Right ventricle myocardium inferior (tissue), 1 donor: ENCODE measurements at places on chromosomes 2 and 18.

DNA sequence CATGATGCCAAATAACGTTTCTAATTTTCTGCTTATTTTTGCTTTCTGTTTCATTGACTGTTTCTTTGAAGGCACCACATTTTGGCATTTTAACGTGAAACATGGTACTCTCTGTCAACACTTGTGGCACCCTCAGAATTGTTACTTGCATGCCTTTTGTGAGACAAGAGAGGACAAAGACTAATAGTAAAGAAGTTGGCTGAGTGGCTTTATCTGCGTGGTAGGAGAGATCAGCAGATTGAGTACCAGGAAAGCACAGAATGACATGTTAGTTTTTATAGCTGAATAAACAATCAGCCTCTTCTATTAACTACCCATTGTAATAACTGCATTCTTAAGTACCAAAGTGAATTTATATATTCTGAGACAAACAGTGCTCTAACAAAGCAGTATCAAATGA, 8.6 kb downstream of the ZNF638 start:
- DNase-seq = no peak

GRCh38 chr18:40841063-40841462, 1114.0 kb upstream of the PIK3C3 start:
- no peak for DNase-seq

GRCh38 chr2:203346612-203347011, 18.4 kb downstream of the ABI2 start:
- DNase-seq = no peak

DNA sequence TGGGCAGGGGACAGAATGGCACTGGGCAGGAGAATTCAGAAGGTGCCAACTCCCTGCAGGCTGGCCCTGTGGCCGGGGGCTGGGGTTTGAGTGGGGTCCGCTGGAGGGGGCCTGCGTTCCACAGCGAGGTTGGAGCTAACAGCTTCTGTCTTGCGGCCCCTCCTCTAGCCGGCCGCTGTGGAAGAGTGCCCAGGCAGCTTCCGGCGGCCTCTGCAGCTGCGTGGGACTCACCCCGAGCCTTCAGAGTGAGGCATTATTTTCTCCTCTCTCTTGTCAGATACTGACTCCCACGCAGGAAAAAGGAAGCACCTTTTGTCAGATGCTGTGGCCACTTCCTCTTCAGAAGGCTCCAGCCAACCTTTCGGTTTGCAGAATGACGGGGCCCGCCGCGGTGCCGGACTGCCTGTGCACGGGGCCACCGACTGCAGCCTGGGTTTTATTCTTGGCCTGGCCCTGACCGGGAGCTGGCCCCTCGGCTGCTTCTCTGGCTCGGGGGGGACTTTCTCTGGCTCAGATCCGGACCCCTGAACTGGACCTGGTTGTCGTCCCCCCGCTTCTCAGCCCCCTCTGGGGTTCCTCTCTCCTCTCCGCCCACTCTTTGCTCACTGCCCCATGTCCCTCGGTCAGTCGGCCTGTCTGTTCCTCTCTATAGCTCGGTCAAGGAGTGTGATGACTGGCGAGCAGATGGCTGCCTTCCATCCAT, 40.1 kb downstream of the ARHGAP25 start:
- peak; percentile 93 for DNase-seq

DNA sequence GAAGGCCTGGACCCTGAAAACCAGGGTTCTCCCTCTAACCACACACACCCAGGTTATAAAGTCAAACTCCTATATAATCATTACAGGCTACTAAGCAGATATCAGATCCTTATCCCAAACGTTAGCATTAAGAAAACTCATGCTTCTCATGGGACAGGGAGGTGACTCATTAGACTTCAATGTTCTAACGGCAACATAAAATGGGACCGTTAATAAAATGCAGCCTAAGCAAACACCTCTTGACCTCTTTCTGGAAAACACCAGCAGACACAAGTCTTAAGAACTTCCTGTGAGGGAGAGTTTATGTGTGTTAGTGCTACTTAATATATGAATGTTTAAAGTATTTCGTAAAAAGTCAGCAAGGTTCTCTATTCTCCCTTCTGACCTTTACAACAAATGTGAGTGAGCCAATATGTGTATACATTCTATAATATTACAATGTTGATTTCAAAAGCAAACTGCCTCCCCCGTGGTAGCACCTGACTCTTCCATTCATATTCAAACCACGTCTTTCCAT, 31.7 kb downstream of the LPIN2 start:
- no peak for DNase-seq

DNA sequence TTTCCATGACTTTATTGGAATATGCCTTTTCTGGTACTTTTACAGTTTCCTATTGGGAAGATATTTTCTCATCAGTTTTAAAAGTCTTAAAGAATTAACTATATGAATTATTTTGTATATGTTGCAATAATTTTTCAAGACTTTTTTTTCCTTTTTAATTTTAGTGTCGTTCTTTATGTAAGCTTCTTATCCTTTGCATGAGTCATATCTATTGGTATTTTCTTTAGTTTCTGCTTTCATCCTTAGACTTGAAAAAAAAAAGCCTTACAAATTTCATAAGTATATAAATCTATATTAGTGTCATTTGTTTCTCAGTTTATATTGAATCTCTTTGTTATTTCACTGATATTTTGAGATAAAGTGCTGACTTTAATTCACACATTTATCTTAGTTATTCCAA, 94.9 kb downstream of the DSEL start:
- no peak for DNase-seq

DNA sequence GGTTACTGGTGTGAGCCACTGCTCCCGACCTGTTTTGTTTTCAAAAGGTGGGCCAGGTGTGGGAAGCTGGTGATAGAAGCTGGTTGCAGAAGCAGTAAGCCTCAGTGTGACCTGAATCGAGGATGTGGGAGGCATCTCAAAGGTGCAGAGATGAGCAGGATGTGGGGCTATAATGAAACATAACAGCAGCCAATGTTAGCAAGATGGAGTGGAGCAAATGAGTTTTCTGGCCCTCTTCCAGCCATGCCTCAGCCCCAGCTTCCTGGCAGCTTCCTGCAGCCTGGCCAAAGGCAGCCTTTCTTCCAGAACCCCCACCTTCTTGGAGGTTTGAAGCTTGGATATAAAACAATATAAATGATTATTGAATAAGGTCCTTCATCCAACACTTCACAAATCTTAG, 184.8 kb downstream of the NCK2 start:
- no peak for DNase-seq

DNA sequence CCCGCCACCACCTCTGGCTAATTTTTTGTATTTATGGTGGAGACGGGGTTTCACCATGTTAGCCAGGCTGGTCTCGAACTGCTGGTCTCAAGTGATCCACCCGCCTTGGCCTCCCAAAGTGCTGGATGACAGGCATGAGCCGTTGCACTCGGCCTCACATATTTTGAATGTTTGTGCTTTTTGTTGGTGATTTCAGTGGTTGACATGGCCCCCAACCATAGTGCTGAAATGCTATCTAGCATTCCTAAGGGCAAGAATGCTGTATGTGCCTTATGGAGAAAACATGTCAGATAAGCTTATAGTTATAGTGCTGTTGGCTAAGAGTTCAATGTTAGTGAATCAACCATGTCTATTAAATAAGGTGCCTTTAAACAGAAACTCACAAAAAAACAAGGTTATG, 8.9 kb downstream of the ZAP70 start:
- DNase-seq = no peak

GRCh38 chr18:8749492-8749891, 44.1 kb downstream of the MTCL1 start:
- DNase-seq = no peak

GRCh38 chr2:88933091-88933490, 241.6 kb downstream of the RPIA start:
- DNase-seq = no peak

GRCh38 chr18:65990944-65991708, 240.3 kb downstream of the CDH7 start:
- DNase-seq = no peak

GRCh38 chr2:181667234-181667633, 10.3 kb upstream of the CERKL start:
- no peak for DNase-seq

- DNase-seq = no peak
Observed at GRCh38 chr2:177211169-177211568, 1.4 kb upstream of the HNRNPA3 start.

GRCh38 chr2:144579556-144579955, 59.6 kb upstream of the ZEB2 start:
- DNase-seq = no peak

DNA sequence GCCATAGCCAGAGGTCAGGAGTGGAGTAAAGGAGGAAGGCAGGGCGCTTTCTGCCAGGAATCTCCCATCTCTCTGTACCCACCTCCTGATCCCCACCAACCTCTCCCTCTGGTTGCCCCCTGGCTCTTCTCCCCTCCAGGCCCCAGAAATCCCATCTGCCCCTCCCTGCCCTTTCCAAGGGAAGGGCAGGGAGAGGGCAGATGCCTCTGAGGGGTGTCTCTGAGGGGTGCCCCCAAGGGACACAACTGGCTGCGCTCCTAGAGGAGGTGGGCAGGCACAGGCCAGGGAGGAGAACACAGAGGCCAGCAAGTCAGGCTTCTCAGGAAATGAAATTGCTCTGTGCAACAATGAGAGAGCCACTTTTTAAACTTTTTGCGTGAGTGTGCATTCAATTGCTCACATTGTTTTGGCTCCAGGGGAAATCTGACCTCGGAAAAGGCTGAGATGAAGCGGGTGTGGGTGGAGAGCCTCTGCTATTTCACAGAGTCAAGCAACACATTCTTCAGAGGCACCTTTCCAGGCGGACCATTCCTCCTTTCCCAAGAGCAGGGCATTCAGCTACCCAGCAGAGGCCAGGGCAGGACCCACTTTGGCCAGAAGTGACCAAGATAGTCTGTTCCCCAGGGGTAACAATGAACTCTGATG, 125.5 kb downstream of the SMAD7 start:
- peak; percentile 60 for DNase-seq

DNA sequence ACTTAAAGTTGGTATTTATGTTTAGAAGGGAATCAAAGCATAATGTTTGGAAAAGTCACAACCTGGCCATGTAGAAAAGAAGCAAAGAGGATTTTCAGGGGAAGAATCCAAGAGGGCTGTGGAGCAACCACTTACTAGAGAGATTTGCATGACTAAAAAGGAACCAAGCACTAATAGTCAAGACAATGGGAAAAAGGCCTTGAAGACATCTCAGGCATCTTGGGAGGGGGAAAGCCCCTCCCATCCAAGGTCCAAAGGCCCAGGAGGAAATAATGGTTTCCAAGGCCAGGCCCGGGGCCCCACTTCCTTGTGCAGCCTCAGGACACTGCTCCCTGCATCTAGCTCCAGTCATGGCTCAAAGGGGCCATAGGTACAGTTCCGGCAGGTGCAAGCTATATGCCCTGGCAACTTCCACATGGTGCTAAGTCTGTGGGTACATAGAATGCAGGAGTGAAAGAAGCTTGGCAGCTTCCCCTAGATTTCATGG, 128.1 kb downstream of the EIPR1 start:
- no peak for DNase-seq

- DNase-seq = no peak
Observed at GRCh38 chr18:11066038-11066437, 83.3 kb downstream of the PIEZO2 start.

- DNase-seq = no peak
Observed at GRCh38 chr18:25704494-25704893, 352.5 kb upstream of the ZNF521 start.

DNA sequence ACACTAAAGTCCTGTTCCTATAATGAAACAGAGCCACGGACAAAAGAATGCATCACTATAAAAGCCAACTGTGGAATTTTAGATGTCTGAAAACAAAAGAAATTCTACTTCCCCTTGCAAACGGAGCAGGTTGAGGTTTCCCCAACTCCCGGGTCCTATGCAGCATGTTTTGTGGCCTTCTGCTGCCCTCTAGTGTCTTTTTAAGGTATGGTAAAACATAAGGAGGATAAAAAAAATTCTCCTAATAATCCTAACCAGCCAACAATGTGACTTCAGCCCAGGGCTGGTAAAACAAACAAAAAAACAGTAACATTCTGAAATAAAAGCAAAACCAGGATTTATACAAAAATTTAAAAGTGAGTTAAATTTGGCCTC, 539.5 kb downstream of the NRXN1 start:
- no peak for DNase-seq

DNA sequence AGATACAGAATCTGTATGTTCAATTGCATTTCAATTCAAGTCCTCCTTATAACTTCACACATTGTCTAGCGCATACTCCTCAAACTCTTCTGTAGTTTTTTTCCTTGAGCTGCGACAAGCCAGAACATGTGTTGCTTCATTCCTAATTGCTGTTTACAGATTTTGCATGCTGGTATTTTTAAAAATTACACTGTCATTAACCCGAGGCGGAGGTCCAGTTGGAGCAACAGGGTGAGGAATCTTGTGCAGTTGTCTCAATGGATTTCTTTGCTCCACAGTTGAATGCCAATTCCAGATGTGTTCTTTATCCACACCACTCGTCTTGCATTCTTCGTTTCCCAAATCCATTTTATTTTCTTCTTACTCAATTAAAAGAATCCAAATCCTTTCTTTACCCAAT, 16.4 kb upstream of the SERPINB13 start:
- no peak for DNase-seq

DNA sequence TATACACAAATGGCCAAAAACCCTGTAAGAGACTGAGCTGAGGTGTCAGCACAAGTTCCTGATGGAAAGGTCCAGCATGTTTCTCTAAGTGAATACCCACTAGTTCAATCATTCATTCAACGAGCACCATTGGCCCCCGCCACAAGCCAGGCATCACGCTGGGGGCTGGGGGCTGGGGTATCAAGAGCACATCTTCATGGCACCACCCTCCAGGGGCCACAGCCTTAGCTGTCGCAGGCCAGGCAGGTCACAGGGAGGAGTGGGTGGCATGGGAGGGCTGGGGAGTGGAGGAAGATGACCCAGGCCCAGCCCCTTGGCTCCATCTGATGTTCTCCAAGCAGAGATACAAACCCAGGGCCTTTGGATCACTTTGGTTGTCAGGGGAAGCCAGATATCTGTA, 97.9 kb downstream of the ACKR3 start:
- no peak for DNase-seq

- no peak for DNase-seq
Observed at GRCh38 chr2:234025891-234026401, 24.6 kb upstream of the SPP2 start.

GRCh38 chr2:220473611-220474010, 846.2 kb downstream of the SLC4A3 start:
- no peak for DNase-seq

DNA sequence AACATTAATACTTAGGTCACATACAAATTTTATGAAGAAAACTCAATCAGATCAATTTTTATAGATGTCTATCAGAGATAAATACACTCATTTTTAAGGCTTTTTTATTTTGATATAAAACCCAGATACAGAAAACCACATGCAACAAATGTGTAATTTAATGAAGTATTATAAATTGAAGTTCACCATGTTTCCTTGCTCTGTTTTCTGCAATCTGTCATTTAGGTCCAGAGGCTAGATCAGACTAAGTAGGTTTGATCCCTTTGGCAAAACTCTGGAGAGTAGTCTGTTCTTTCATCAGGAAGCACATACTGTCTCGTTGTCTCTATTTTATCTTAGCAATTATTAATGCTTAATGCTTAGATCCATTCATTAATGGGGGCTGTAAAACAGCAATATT, 841.6 kb downstream of the MBD2 start:
- no peak for DNase-seq

- DNase-seq = no peak
Observed at GRCh38 chr18:47331641-47332040, 80.2 kb upstream of the SKOR2 start.
